ENCODE measurements at places on chromosomes 2 and 18.

DNA sequence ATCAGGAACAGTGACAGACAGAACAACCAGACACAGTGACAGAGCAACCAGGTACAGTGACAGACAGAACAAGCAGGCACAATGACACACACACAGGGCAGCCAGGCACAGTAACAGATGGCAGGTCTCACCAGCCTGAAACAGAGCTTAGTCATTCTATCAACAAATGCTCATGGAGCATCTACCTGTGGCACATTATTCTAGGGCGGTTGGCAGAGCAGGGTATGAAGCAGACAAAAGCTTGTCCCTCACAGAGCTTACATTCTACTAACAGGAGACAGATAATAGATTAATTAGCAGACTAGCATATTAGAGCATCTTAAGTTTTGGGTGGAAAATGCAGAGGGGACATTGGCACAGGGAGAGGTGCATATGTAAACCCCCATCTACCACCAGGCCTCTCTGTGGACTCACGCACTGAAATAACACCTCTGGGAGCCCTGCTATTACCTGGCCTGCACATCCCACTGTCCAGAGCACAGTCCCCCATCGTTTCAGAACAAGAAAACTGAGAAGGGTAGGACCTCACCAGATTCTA is 64.1 kb upstream of the RAB6C start:
- no peak for DNase-seq

GRCh38 chr2:168703926-168704325 is 98.5 kb upstream of the NOSTRIN start:
- DNase-seq, result no peak

DNA sequence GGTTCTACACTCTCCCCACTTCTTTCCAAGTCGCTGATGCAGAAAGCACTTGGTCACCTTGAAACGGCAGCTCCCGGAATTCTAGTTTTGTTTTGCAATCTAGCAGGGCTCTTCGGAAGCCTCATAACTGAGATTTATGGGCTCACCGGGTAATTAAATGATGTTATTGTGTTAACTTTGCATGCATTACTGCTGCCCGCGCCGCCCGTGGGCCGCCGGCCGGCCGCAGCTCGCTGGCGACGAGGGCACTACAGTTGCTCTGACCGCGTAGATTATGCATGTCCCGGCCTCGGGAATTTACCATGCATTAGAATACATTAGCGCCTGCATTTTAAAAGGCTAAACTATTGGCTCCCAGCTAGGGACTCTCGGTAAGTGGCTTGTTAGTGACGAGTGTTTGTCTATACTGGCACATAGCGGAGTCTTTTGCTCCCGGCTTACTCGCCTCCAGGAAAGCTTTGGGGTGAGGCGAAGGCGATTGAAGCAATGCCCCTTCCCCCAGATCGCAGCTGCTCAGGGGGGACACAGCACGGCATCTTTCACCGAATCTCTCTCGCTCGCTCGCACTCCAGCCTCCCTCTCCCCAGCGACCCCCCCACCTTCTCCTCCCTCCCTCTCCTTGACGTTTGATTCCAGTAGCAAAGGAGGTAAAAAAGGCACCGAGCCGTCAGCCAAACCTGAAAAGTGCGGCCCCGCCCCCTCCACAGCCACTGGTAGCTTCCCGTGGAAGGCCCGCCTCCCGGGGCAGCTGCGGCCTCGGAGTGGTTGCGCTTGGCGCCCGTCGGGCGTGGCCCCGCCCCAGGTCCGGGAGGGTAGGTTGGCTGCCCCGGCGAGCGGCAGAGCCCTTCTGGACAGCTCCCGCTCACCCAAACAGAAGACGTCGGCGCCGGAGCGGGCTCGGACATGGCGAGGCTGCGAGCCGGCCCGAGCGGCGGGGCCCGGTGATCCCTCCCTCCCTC is at the start of gene ONECUT2:
Gene ONECUT2 (plus strand): TSS at position 839 of the 959 bp plus-strand sequence. CDS start 343 bp downstream, outside the sequence.
- peak; percentile 17 for DNase-seq

- DNase-seq, result peak; percentile 23
These were observed 68.6 kb downstream of the CAB39 start for GRCh38 chr2:230781130-230781797.

- DNase-seq, result no peak
These were observed 192.2 kb downstream of the ZNF385B start for GRCh38 chr2:179669196-179669595.

DNA sequence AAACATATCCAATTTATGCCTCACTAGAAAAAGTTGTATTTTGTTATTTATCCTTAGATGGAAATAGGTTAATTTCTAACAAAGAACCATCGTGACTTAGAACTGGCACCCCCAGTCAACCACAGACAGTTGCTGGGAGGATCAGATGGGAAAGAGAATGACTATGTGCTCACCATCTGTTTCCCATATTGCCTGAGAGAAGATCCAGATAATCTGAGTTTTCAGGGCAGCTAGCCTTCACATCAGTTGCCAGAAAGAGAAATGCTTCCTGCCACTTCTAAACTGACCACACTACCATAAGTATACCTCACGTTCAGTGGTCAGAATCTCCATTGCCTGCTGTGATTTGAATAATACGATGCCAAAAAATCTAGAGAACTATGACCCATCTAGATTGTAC is 28.4 kb upstream of the NEB start:
- no peak for DNase-seq

- DNase-seq, result no peak
These were observed 1238.0 kb upstream of the NRXN1 start for GRCh38 chr2:52269696-52270485.

- DNase-seq, result peak; percentile 99
These were observed at the start of gene ATP9B for GRCh38 chr18:79068937-79069716. Gene ATP9B, plus strand, starts transcription at chr18:79069394. Its CDS starts 17 bp downstream, at chr18:79069411.

GRCh38 chr18:72652990-72653593 is 109.0 kb upstream of the CBLN2 start:
- no peak for DNase-seq

GRCh38 chr2:84995826-84996225 is 24.9 kb downstream of the KCMF1 start:
- no peak for DNase-seq

- DNase-seq, result no peak
These were observed 80.3 kb downstream of the INSIG2 start for GRCh38 chr2:118168615-118169014.

DNA sequence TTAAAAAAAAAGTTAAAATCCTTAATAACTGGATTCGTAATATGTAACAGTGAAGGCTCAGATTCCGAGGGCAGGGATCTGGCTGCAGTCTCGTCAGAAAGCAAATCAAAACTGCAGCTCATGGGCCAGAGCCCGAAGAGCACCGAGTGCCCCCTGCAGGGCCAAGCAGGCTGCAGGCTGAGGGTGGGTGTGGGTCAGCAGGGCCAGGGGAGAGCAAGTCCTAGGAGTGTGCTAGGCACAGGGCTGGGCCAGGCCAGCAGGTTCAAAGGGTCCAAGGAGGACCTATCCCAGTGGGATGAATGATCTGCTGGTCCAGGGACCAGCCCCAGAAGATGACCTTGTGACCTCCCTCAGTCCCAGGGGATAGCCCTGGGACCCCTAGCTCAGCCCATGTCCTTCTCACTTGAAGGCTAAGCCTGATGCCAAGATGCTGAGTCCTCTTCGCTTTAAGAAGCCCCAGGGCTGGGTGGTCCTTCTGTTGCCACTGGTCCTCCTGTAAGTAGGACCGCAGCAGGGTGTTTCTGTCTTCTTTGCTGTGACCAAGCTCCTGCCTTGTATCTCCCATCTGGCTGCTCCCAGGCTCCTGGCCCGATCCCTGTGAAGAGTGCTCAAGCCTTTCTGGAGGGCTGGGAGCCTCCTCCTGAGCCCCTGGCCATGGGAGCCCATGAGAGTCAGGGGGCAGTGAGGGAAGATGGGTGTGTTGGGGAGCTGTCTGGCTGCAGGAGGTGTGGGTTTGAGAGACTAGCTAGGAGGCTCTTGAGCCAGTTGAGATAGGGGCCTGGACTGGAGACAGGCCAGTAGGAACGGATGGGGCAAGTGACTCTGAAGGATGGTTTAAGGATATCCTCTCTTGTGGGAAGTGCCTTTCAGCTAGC is 150.7 kb downstream of the DYSF start:
- no peak for DNase-seq

GRCh38 chr2:120379916-120380893 is 34.3 kb downstream of the INHBB start:
- DNase-seq, result no peak

DNA sequence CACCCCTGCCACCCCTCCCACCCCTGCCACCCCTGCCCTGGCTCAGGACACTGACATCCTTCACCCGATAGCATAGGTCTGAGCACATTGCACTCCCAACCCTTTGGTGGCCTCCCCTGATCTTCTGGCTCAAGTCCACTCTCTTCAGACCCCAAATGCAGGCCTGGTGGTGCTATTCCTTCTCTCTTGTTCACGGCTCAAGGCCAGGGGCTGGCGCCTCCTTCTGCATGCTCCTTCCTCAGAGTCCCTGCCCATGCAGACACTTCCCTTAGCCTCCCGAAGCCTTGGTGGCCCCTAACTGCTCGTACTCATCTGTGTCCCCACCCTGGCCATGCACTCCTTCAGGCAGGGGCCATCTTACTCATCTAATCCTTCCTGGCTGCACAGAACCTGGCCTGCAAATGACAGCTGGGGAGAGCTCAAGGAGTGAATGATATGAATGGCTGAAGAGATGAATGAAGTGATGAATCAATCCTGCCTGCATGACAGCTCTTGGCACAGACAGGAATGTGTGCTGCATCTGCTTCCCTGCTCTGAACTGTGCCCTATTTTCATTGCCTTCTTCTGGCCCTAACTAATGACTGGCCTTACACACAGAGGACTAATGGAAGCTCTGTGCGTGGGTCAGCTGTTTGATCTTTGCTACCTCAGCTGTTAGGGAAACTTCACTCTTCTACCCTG is 290.8 kb downstream of the DYSF start:
- no peak for DNase-seq

DNA sequence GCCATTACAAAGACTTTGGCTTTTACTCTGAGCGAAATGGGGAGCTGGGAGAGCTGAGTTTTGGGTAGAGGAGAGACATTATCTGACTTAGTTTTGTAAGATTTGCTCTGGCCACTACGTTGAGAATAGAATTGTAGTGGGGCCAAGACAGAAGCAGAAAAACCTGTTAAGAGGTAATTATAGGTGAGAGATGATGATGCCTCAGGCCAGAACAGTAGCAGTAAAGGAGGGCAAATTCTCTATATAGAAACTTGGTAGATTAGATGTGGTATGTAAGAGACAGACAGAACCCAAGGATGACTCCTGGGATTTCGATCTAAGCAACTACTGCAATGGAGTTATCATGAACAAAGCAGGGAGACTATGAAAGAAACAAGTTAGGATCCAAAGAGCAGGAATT is 17.4 kb upstream of the CREB1 start:
- no peak for DNase-seq

DNA sequence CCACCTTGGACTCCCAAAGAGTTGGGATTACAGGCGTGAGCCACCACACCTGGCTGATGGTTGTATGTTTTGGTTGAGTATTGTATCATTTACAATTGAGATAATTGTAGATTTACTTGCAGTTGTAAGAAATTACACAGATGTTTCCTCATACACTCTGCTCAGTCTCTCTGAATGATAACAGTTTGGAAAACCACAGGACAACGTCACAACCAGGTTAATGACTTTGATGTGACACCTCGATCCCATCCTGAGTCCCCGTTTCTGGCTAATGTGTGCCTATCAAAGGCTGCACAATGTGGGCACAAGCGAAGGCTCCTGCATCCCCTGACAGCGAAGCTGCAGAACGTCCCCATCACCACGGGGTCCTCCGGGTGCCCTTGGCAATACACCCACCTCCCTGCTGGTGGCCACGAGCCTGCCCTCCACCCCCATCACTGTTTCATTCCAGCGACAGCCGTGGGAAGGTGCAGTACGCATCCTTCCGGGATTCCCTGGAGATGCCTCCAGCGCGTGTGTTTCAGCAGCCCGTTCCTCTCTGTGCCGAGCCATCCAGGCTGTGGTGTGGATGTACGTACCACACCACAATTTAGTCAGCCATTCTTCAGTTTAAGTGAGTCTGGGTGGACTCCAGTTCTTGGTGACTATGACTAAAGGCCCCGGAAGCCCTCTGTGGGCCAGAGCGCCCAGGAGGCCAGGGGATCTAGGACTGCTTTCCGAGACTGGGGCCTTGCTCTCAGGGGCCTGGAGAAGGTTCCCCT is 4.3 kb upstream of the PDCD1 start:
- no peak for DNase-seq

- DNase-seq, result no peak
These were observed 3.0 kb downstream of the ARMC9 start for GRCh38 chr2:231201475-231201814.

DNA sequence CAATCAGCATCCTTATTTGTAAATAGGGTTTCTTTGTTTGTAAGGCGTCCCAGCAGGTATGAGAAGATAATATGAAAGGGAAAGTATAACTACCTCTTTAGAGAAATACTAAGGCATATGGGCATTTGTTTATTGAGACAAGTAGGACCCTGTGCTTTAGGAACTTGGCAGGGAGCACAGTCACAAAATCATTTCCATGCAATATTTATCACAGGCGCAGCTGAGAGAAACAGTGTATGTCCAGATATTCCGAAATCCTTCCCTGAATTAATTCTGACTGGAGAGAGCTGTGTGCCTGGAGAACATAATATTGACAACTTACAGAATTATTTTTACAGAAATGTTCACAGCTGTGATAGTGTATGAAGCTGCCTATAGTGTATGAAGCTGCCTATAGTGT is 416.7 kb downstream of the THSD7B start:
- no peak for DNase-seq

GRCh38 chr2:171813729-171814128 is 80.3 kb downstream of the SLC25A12 start:
- DNase-seq, result no peak

DNA sequence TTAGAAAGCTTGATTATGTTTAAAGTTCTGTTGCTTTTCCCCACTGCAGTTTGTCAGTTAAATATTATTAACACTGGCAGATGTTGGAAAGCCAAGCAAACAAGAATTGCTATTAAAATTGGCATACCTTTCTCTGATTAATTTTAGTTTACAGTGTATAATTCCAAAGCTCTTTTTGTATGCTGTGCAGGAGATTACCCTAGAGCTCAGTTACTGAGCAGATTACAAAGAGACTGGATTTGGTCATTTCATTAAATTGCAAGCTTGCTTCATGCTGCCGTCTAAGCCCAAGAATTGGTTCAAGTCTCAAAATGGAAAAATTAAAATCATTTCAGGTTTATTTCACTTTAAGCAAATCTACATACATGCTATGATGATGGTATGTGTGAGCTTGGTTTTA is 2.3 kb downstream of the ASAP2 start:
- no peak for DNase-seq

DNA sequence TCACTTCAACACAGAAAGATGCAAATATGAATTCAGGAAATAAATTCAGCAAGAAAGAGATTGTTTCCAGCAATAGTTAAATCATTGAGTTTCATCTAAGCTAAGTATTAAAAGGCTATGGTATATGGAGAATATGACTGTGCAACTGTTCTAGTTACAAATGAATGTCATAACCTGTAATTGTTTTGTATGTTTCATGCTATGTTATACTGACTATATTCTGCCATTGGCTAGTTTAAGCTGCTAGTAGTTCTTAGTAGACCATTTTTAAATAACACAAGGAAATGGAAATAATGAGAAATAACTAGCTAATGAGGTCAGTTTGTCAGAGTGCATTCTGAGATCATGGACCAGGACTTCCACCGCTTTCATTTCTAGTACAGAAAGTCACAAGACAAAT is 1154.9 kb upstream of the TMEFF2 start:
- no peak for DNase-seq

GRCh38 chr2:99634234-99634633 is 144.4 kb upstream of the REV1 start:
- no peak for DNase-seq
